ENCODE measurements at places on chromosomes 6 and 20. TPM values are rescaled to one million over a fixed set of nuclear protein-coding genes. Genes with fewer than 3 reads are reported as not detected.

Gene SSTR4
- not detected for total RNA-seq

Gene SLC22A2
- total RNA-seq, result not detected

Gene MAPK13
- total RNA-seq, result 11.3 TPM

Gene CPXM1
- 0.83 TPM for total RNA-seq

Gene ANGPT4
- total RNA-seq, result not detected

Gene TFAP2D
- total RNA-seq, result not detected

Gene COX4I2
- total RNA-seq, result not detected

Gene CFB
- 24.1 TPM for total RNA-seq

Gene LY6G6C
- total RNA-seq, result not detected

Gene LEMD2
- 56.4 TPM for total RNA-seq

Gene CSNK2A1
- 156 TPM for total RNA-seq

Gene CST1
- 0.50 TPM for total RNA-seq

Gene COL19A1
- total RNA-seq, result not detected

Gene LRRC73
- 0.50 TPM for total RNA-seq

Gene PRR18
- total RNA-seq, result not detected

Gene PNLDC1
- total RNA-seq, result not detected

Gene TNFRSF6B
- 66.5 TPM for total RNA-seq

Gene HMGCLL1
- 1.3 TPM for total RNA-seq

Gene OR10C1
- not detected for total RNA-seq

Gene PHACTR3
- total RNA-seq, result not detected

Gene PAX1
- total RNA-seq, result not detected

Gene ZBTB12
- total RNA-seq, result 9.8 TPM

Gene SLC24A3
- not detected for total RNA-seq

Gene MAN1A1
- total RNA-seq, result 123 TPM

Gene RTEL1
- total RNA-seq, result 12.2 TPM

Gene MICAL1
- total RNA-seq, result 72.6 TPM

Gene MUC22
- not detected for total RNA-seq

Data from smooth muscle cell of trachea (primary cell).